ENCODE measurements at places on chromosomes 5 and 9.
A peak's percentile ranks its signal among the peaks of the same experiment; 100 is the strongest.

- no peak for DNase-seq
Observed at GRCh38 chr5:14081791-14082190, 61.4 kb upstream of the TRIO start.

GRCh38 chr5:19018822-19019221 lies 969.2 kb downstream of the CDH18 start:
- no peak for DNase-seq

DNA sequence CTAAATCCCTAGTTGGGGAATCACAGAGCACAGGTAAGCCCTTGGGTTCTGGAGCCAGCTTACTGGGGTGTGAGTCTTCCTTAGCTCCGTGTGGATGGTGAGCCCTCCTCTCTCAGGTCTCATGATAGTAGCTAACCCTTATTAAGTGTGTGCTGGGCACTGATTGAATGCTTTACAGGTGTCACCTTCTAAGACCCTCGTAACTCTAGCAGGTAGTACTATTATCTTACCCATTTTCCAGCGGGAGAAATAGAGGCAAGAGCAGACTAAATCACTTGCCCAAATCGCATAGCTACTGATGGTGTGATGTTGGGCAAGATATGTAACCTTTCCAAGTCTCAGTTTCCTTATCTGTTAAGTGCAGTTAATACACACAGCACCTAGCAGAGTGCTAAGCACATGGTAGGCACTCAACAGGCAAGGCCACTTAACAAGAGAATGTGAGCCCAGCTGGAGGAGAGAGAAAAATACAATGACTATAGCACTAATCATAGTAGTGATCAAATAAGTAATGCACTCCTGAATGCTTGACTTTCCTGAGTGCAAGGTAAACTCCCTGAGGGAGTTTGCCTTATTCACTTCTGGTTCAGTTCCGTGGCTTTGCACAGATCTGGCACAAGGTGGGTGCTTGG lies at the start of gene DCANP1:
TSS of gene DCANP1 (minus strand) at position 51 of the 632 bp plus-strand sequence. CDS start 240 bp downstream, outside the sequence.
- DNase-seq, result no peak

DNA sequence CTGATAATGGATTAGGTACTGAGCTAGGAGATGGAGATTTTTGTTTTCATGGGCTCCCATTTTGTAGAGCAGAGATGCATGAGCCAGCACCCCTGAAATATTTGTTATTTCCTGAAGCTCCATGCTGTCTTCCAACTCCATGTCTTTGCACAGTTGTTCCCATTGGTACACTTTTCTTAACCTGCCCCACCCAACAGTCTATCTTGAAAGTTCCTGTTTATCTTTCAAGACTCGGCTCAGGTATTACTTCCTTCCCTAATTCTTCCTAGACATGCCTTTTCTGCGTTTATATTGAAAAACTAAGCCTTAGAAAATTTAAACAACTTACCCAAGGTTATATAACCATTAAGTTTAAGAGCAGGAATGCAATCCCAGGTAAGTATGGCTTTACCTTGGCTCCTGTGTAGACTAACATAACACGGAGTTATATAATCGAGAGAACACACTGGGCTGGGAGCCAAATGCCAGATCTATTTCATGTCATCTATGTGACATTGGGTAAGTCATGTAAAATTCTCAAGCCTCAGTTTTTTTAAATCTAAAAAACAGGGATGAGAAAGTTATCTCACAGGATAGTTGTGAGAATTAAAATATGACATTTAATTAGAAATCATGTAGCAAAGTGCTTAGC lies 67.4 kb downstream of the LIX1 start:
- no peak for DNase-seq

DNA sequence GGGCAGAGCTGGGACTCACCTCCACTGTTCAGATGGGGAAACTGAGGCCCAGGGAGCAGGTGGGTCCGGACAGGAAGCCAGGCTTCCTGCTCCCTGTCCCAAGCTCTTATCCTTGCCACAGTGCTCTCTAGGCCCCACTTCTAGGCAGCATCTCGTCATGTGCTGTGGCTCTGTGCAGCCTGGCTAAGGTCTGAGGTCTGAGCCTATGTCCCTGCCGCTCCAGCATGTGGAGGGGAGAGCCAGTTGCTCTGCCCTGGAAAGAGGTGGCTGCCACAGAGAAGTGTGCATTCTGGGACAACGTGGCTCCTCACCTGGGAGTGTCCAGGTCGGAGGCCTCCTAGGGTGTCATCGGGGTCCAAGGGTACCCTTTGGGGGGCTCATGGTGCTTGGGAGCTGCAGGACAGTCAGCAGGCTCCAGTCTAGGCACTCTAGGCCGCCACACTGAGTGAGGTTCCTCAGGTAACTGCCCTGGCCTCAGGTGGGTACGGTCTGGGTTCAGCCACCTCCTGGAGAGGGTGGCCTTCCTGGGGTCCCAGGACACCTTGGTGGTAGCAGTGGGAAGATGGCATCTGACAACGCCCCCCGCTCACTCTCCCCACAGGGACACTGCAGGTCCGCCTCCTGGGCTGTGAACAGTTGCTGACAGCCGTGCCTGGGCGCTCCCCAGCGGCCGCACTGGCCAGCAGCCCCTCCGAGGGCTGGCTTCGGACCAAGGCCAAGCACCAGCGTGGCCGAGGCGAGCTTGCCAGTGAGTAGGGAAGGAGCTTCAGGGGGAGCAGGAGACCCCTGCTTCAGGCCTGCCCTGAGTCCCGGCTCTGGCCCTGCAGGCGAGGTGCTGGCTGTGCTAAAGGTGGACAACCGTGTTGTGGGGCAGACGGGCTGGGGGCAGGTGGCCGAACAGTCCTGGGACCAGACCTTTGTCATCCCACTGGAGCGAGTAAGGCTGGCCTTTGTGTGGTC lies 10.4 kb downstream of the PKN3 start:
- DNase-seq, result no peak

- DNase-seq, result no peak
Observed at GRCh38 chr5:93431250-93431649, 149.8 kb downstream of the NR2F1-AS1 start.

GRCh38 chr5:407801-408268 lies 35.1 kb upstream of the EXOC3 start:
- DNase-seq, result no peak

DNA sequence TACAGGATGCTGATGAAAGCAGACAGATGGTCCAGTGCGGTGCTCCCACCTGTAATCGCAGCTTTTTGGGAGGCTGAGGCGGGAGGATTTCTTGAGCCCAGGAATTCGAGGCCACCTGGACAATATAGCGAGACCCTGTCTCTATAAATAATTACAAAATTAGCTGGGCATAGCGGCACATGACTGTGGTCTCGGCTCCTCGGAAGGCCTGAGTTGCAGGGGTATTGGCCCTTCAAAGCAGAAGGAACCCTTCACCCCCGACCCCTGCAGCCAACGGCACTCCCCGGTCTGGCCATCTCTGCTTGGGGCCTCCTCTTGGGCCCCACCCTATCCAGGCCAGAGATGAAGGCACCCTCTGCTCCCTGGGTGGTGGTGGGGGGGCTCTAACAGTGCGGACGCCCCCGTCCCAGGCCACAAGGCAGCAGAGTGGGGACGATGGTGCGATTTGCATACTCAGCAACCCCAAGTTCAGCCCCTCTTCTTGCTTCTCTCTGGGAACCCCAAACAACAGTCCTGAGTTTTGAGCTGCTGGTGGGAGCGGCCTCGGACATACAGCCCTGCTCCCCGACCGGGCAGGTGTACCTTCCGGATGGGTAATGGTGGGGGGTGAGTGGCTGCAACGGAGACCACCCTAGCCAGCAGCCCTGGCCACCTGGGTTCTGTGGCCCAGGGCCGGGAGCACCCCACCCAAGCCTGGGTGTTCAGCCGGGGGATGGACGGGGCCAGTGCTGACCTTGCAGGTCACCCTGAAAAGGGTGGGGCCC lies 50.7 kb downstream of the NACC2 start:
- no peak for DNase-seq

DNA sequence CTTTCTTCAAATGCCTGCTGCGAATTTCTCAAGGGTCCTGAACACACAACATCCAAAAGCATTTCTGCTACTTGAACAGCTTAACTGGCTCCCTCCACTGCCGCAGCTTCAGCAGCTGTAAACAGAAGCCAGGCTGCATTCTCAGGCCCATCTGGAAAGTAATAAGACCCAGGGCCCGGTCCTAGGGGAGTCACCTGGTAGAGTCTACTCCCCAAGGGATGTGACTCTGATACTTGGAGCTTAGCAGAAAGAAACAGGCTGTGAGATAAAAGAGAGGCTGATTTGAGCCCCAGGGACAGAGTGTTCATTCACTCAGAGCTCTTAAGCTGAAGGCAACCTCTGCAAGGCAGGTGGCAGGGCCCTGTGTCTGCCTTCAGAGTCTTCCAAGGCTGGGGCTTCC lies 356.8 kb downstream of the SPOCK1 start:
- peak; percentile 30 for DNase-seq

- DNase-seq, result no peak
Observed at GRCh38 chr5:1777281-1778137, 22.1 kb downstream of the MRPL36 start.

GRCh38 chr9:97575673-97576200 lies 57.4 kb downstream of the TSTD2 start:
- DNase-seq, result no peak

- no peak for DNase-seq
Observed at GRCh38 chr5:116402235-116402634, 172.4 kb downstream of the SEMA6A start.

DNA sequence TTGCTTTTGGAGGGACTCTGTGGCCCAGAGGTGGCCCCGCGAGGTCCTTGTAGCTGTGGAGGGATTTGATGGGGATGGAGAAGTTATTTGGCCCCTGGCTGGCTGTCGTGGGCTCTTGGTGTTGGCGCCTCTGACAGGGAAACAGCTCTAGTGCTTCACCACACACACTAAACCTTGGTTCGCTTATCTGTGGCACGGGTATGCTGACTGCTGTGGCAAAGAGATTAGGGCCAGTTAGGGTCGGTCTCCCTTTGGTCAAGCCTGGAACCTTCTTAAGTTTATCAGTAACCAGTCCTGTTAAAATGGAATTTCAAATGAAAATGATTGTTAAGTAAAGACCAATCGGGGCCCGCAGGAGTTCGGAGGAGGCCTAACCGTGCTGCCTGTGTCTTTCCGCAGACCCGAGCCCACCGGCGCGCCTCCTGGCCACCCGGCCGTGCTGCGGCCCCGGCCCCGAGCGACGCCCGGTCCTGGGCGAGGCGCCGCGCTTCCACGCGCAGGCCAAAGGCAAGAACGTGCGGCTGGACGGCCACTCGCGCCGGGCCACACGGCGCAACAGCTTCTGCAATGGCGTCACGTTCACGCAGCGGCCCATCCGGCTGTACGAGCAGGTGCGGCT lies 28.4 kb downstream of the NEURL1B start:
- DNase-seq, result no peak

GRCh38 chr5:127867022-127867783 lies 164.0 kb downstream of the CCDC192 start:
- no peak for DNase-seq

DNA sequence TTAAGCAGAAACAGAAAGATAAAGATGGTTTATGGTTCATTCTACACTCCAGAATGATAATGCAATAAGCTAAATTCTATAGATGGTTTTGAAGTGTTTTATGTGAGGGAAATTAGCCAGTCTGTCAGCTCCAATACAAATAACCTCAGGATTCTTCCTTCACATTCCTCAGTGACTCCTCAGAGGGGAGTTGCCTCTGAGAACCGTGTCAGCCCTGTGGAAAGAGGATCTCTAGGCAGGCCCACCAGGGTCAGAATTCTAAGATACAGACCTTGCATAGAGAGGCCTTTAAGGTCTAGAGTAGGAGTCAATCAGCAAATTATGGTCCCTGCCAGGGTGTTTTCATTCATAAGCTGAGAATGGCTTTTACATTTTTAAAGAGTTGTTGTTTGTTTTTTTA lies 26.6 kb downstream of the RUSC2 start:
- DNase-seq, result peak; percentile 82

DNA sequence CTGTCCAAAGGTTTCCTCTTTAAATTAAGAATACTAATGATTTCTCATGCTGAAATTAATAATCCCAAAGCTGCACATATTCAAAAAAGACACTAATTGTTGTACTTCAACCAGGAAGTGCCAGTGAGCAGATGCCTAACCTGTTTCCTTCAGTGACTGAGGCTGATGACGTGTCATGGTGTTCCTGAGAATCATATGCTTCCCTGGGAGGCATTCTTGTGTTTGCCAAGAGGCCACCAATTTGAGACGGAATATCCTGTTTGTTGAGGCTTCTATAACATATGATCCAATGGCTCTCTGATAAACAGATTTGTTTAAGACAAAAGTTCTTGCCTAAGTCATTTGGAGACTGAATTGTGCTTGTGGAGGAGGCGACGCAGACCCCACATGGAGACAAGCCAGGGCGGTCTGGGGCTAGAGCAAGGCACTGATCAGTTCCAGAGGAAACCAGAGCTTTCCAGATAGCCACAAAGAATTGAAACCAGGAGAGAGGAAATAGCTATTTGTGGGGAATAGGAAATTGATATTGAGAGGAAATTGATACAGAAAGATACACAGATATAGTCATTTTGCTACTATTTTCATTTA lies 66.4 kb upstream of the ZNF608 start:
- DNase-seq, result no peak

DNA sequence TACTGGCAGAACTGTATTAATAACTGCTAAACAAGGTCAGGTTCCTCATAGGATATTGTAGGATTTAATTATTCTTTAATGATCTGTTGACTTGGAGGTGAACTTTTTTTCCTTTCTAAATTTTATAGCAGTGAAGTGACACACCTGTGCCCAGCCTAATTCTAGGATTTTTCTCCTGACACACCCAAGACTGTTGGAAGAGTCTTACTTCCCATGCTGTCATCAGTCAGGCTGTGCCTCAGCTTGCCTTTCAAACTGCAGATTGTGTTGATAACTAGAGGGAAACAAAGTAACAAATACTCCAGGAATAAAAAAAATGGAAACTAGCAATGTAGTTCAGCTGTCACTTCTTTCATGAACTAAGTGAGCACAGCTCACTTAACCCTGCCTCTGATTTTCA lies 22.0 kb downstream of the OTULIN start:
- peak; percentile 43 for DNase-seq

GRCh38 chr9:114606597-114607207 lies 4.4 kb upstream of the TMEM268 start:
- DNase-seq, result no peak

- no peak for DNase-seq
Observed at GRCh38 chr5:42974536-42974935, 65.6 kb downstream of the ANXA2R start.

DNA sequence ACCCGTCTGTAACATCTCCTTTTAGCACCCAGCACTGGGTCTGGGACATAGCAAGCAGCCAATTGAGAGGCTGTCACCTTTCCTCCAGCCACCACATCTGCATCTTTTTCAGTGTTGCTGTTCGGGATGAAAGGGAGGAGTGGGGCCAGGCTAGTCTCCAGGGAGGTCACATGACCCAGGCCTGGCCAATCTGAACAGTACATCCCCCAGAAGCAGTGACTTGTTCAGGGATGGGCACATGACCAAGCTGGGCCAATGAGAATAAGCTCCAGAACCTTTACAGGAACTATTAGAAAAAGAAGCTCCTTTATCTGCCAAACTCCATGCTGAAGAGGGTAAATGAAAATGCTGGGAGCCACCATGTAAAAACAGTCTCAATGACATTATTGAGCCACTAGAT lies 359.0 kb downstream of the SLIT3 start:
- no peak for DNase-seq
